Right cardiac atrium (tissue), 5 donors: ENCODE measurements at places on chromosomes 6 and 20.

DNA sequence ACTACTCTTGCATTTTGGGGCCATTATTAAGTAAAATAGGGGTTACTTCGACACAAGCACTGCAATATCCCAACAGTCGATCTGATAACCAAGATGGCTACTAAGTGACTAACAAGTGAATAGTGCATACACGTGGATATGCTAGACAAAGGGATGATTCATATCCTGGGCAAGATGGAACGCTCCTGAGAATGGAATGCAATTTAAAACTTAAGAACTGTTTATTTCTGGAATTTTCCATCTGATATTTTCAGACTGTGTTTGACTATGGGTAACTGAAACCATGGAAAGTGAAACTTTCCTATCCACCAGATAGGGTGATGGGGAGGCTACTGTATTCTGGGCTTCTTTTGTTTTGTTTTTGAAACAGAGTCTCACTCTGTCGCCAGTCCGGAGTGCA lies 66.5 kb downstream of the ILRUN start:
- DNase-seq = no peak

DNA sequence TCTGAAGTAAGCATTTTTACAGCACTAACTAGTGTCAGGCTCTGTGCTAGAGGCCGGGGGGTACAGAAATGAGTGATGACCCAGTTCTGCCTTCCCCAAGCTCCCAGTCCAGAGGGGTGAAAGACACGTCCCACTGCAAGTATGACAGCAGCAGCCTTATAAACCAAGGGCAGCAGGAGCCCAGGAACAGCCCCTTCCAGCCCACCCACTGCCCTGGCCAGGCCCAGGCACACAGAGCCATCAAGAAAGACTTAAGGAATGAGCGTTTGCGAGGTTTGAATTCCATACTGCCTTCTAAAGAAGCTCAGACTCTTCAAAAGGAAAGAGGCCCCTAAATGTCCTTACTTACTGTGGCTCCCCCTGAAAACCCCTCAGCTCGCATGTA lies 10.0 kb downstream of the TRERF1 start:
- no peak for DNase-seq

DNA sequence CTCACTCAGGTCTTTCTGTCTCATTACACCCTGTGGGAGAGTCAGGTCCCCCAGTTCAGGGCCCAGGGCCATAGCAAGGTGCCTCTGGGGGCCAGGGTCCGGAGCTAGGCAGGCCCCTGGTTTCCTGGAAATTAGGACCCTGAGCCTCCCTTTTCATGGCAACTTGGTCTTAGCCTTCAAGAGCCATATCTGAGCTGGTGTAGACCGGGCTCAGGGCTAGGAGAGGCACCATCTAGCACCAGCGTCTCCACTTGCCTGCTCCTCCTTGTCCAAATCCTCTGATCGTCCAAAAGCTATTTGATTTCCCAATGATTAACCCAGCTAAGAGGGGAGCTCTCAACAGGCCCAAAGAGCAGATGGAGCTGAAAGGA lies 5.6 kb downstream of the MDFI start:
- no peak for DNase-seq

DNA sequence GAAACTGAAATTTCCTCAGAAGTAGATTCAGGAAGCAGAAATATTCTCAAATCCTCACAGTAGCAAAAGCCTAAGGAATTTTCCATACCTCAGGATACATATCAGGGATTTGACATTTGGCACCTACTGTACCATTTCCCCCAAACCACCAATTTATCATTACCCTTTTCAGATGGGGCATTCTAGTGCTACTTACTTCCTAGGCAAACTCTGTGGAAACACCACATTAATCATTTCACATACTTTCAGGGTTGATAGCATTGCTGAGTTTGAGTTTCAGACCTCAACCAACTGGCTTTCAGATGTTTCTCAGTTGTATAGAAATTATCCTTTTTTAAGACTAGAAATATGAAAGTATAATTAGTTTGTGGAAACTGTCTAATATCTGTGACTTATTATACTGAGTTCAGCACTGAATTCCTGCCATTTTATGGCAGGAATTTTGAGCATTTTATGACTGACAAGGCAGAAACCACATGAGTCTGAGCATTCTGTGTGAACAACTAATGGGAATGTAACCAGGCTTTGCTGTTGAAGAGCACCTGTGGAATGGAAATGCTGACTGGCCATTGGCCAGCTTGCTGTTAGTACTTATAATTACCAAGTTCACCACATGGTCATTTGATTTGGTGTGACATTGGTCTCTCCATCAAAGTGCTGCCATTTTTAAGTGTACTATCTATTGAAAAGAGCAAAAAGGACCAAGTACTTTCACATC lies 35.1 kb upstream of the IRAK1BP1 start:
- no peak for DNase-seq

DNA sequence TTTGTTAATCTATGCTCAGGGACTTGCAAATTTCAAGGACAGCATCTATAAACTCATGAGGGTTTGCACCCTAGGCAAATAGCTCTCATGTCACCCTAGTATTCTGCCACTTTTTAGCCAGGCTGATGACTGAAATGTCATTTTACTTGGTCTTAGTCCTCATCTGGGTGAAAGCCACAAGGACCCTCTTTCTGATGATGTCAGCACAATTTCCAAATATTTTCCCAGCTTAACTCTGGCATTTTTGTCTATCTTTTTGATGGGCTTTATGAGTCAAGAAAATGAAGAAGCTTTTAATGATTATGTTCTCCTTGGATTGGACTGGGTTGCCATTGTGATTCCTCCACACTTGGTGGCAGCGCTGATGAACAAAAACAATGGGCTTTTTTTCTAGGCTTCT lies 420.1 kb upstream of the BTBD3 start:
- DNase-seq = no peak

DNA sequence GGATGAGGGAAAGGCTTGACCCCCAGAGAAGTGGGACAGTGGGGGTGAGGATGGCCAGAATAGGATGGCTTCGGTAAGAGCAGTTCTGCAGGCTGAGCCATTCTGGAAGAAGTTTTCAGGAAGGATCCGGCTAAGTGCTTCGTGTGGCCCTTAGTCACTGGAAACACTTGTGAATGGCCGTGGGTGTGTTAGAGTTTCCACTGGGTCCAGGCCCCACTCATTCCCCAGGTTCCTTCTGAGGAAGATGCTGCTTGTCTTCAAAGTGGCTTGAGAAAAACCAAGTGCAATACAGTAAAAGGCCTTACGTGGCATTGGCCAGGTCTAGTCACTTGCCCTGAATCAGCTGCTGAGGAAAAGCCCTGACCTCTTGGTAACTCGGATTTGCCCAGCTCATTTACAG lies 27.9 kb downstream of the MANBAL start:
- no peak for DNase-seq

- DNase-seq = no peak
Observed at GRCh38 chr6:110520209-110520965, 44.0 kb upstream of the SLC22A16 start.

- DNase-seq = no peak
Observed at GRCh38 chr6:108167449-108168089, 1.7 kb downstream of the NR2E1 start.

DNA sequence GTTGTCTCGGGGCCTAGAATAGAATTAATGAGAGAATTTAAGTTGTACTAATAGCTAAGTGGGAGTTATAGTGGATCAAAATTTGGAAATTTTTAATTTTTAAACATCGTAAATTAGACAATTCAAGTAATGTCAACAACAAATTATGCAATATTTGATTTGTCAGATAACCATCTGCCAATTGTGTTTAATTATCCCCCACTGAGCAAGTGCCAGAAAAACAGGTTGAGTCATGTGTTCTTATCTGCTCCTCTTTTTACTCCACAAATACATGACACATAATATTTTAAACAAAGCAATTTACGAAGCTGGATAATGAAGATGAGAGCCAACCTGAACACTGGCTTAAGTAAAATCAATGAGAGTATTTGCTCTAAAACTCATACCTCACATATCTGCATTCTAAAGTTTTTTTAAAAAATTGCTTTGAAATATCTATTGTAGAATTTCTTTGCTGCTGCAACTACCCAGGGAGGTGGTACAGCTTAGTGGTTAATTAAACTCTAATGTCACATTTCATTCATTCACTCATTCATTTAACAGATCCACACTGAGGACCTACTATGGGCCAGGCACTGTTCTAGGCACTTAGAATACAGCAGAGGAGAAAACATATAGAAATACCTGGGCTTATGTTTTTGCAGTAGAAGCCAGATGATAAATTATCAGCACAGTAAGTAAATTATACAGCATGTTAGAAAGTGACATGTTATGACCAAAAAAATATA lies 57.1 kb upstream of the MAP7 start:
- no peak for DNase-seq

DNA sequence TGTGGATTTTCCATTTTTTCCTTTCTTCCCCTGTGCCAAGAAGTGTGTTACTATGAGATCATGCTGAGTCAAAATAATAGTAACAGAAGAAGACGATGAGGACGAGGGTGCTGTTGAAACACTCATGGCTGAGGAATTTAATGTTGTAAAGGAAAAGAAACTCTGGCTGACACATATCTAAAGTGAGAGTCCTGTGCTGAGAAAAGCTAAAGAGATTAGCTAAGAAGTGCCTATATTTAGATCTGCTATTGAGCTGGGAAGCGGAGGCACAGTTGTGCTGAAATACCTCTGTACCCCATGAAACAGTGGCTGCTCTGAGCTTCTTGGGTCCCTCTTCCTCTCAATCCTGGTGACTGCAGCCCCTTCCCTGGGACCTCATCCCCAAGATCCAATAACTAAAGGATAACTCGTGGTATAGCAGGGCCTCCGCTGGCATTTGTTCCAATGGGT lies 1.1 kb upstream of the SYTL3 start:
- DNase-seq = no peak

GRCh38 chr6:160357088-160357487 lies 8.9 kb downstream of the SLC22A3 start:
- no peak for DNase-seq

GRCh38 chr20:64062276-64062595 lies 762 bp upstream of the TCEA2 start:
- DNase-seq = no peak

- no peak for DNase-seq
Observed at GRCh38 chr6:163062790-163063189, 335.0 kb downstream of the PACRG start.

DNA sequence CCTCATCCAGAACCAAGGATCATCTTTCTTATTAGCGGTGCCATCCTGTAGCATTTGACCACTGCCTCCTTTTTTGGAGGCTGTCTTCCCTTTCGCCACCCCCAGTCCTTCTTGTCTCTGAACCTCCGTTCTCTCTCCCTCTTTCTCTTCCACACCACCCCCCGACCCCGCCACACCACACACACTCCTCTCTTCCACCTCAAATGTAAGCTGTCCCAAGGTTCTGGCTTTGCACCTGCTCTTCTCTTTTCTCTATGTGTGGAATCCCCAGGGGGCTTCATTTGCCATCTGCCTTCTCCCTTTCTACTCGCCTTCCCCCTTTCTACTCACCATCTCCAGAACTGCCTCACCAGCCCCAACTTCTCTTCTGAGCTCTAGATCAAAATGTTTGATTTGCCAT lies 111.3 kb upstream of the CDYL start:
- DNase-seq = no peak

DNA sequence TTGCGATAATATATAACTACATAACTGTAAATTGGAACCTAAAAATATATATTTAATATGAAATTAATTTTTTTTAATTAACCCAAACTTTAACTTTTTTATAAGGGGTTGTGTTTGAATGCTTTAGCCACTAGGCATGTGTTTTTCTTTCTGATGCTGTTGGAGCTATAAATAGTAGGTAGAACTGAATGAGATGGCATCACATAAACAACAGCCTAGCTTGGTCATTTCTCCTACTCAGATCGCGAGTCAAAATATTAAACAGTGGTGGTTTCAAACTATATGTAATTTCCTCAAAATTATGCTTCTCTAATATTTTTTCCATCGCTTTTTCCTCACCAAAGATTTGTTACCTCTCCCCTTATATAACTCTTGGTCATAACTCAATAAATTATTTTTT lies 243.2 kb downstream of the ARID1B start:
- DNase-seq = no peak

- DNase-seq = no peak
Observed at GRCh38 chr20:54251096-54251495, 43.2 kb downstream of the PFDN4 start.

- no peak for DNase-seq
Observed at GRCh38 chr20:24212494-24212893, 223.9 kb upstream of the GGTLC1 start.

GRCh38 chr6:25585225-25585624 lies 66.8 kb upstream of the SCGN start:
- DNase-seq = no peak

DNA sequence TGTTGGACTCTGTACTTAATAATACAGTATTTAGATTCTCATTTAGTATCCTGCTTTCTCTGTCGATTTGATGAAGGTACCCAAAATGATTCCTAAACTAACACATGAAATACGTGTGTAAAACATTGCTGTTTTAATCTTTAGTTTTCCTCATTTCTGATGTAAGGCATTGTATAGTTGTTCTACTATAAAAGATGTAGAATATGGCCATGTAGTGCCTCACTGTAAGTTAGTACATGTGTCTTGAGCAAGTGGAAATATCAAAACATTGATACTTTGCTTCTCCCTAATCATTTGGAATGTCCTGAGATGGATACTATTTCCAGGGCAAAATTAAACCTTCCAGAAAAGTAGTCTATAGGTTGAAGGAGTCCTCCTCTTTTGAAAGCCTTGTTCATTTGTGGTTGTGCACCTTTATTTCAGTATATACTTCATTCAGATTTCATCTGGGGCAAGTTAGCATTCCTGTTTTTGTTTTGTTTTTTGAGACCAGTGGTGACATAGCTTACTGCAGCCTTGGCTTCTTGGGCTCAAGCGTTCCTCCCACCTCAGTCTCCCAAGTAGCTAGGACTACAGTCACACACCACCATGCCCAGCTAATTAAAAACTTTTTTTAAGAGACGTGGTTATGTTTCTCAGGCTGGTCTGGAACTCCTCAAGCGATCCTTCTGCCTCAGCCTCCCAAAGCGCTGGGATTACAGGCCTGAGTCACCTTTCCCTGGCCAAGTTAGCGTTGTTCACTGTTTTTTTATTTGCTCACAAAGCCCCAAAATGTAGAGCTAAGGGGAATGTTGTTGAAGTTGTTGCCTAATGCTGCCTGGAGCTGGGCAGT lies 11.6 kb downstream of the SRSF3 start:
- DNase-seq = no peak

- DNase-seq = no peak
Observed at GRCh38 chr20:533526-533925, 10.1 kb downstream of the CSNK2A1 start.

DNA sequence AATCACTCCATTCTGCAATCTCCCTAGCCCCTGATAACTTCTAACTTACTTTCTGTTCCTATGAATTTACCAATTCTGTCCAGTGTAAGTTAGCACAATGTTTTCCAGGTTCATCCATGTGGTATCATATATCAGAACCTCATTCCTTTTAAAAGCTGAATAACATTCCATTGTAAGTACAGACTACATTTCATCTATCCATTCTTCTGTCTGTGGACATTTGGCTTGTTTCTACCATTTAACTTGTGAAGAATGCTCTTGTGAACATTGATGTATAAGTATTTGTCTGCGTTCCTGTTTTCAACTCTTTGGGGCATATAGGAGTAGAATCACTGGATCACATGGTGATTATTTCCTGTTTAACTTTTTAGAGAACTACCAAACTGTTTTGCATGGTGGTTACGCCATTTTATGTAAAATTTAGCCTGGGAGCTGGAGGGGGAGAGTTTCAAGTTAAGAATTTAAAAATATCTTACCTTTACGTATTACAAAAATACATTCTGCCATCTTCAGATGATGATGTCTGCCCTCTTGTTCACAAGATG lies 156.5 kb downstream of the BTBD3 start:
- DNase-seq = no peak

- no peak for DNase-seq
Observed at GRCh38 chr6:56891754-56892153, 63.2 kb upstream of the BEND6 start.

GRCh38 chr6:36324191-36324590 lies 12.5 kb downstream of the BNIP5 start:
- no peak for DNase-seq
